ENCODE measurements at places on chromosomes 5 and 9.
A peak's percentile ranks its signal among the peaks of the same experiment; 100 is the strongest.

GRCh38 chr9:114238891-114239875, 83.7 kb upstream of the ORM1 start:
- DNase-seq = no peak

DNA sequence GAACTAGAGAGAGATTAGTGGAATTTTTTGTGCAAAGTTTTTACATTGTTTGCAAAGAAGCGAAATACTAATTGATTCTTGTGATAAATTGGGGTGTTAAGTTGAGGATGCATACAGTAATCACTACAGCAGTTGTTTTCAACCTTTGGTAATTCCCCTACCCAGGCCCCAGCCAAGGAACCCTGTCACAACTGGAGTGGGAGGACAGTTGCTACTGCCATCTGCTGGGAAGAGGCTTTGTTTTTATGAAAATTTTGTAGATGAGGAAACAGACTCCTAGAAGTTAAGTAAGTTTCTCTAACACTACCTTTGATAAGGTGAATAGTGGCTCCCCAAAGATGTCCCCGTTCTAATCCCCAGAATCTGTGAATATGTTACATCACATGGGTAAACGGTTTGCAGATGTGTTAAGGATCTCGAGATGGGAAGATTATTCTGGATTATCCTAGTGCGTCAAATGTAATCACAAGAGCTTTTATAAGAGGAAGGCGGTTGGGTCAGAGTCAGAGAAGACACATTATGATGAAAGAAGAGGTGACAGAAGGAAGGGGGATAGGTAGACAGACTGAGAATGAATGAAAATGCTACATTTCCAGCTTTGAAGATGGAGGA, 34.0 kb upstream of the PPP1R2B start:
- no peak for DNase-seq

- no peak for DNase-seq
Measured at GRCh38 chr5:2759696-2760461, 8.4 kb upstream of the IRX2 start.

GRCh38 chr5:25540628-25541027, 895.9 kb upstream of the CDH10 start:
- no peak for DNase-seq

GRCh38 chr5:13930541-13931171, 13.8 kb downstream of the DNAH5 start:
- no peak for DNase-seq

DNA sequence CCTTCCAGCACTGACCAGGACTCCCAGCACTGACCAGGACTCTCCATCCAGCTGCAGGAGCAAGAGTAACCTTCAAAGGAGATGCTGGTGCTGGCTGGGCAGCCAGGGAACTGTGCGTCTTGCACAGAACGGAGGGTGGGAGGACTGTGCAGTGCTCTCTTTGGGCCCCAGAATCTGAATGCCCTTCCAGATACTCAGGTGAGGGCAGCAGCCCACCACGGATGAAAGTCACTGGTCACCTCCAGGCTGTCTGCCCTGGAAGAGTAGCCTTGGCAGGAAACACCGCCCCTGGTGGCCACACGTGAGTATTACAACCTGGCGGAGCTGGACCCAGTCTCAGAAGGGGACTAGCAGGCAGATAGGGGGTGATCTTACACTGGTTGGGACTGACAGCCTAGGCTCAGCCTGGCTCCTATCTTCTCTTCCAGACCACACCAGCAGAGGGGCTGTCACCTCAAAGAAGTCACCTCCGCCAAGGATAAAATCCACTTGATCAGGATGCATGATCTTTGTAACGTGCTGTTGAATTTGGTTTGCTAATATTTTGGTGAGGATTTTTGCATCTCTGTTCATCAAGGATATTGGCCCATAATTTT, 4.8 kb upstream of the SARDH start:
- peak; percentile 62 for DNase-seq

DNA sequence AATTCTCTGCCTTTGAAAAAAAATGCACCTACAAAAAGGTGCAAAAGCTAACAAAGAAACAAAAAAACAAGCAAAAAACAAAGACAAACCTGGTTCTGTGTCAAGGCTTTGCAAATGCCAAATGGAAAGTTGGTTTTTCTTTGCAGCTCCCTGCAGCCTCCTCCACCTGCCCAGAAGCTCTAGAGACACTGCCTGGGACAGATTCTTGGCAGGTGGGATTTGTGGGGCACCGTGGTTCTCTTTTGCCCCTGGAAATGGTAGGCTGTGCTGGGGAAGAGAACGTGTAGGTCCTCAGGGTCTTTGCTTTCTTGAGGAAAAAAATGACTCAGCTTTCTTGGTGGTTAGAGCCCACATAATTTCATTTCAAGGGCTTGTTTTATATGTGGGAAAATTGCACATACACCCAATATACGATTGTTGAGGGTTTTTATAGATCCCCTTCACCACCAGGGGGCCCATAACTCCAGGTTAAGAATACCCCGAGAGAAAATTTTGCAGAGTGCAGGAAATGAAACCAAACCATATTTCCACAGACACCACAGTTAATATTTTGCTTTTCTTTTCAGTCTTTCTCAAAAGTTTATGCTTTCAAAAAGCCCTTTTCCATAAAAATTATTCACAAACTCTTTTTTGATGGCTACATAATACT, 58.7 kb downstream of the NXNL2 start:
- DNase-seq = no peak

DNA sequence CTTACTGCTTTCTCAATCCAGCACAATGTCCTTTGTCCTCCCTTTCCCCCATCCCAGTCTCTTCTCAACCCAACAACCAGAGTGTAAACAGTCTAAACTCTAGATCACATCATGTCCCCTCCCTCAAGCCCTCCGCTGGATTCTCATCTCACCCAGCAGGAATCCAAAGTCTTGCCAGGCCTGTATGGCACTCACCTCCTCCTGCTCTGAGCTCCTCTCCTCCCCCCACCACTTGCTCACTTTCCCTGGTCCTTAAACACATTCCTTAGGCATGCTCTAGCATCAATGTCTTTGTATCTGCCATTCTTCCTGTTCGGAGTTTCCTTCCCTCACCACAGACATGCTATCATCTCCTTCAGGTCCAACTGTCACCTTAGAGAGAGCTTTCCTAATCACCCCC, 78.8 kb downstream of the NIPSNAP3B start:
- DNase-seq = no peak

GRCh38 chr5:129991780-129992179, 87.5 kb downstream of the CHSY3 start:
- no peak for DNase-seq

GRCh38 chr5:124043456-124043855, 531.5 kb downstream of the CSNK1G3 start:
- DNase-seq = no peak

GRCh38 chr9:91060520-91061343, 259.1 kb downstream of the SYK start:
- no peak for DNase-seq

GRCh38 chr9:36288070-36288469, 29.8 kb upstream of the GNE start:
- no peak for DNase-seq

DNA sequence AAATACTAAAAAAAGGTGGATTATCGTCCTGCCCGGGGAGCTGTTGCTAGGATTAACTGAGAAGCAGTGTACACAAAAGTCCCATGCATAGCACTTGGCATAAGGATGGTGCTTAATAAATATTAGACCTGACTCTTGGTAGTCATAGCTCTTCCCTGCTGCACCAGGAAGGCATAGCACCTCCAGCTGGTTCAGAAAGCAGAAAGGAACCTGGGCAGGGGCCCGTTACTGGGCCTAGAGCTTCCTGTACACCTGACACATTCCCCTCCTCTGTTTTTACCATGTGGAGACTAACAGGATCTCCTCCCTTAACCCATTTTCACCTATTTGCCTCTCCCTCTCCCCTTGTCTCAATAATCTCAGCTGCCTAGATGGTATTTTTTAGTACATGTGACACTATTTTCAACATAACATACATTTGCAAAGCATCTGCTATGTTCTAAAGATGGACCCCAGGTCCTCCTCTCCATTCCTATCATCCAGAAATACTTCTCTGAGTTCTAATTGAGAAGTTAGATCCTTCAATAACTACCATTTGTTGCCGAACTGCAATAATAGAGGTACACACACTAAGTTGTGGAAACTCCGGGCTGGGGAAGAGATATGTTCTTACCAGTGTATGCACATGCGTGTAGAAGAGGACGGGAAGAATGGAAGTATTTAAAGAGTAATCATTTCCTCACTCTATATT, 3.2 kb upstream of the ANP32B start:
- DNase-seq = no peak

- no peak for DNase-seq
Measured at GRCh38 chr9:106892632-106893031, 29.7 kb downstream of the ZNF462 start.

DNA sequence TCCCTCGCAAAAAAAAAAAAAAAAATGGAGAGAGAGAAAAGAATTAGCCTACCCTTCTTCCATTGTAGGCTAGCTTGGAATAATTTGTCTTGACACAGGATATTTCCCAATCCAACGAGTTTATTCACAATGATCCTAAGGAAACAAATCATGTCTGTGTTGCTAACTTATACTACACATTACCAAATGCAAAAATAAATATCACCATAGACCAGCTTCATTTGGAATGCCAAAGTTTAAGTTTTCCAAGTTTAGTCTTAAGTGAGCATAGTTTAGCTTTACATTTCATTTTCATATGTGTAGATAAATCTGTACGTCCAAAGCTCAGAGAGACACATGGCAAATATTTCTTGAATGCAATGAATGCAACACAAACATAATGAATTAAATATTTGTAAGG, 1106.2 kb upstream of the DMAC1 start:
- DNase-seq = no peak

- DNase-seq = no peak
Measured at GRCh38 chr5:149667084-149667828, 62.9 kb upstream of the PPARGC1B start.

All from activated T-helper 1 cell treated with Interleukin-2 at 50 U/mL for 16 hours (primary cell).